Esophagus muscularis mucosa (tissue), 4 donors: ENCODE measurements at places on chromosomes 12 and 14. TPM values are rescaled to one million over a fixed set of nuclear protein-coding genes. Genes with fewer than 3 reads are reported as not detected.
A peak's percentile ranks its signal among the peaks of the same experiment; 100 is the strongest.

DNA sequence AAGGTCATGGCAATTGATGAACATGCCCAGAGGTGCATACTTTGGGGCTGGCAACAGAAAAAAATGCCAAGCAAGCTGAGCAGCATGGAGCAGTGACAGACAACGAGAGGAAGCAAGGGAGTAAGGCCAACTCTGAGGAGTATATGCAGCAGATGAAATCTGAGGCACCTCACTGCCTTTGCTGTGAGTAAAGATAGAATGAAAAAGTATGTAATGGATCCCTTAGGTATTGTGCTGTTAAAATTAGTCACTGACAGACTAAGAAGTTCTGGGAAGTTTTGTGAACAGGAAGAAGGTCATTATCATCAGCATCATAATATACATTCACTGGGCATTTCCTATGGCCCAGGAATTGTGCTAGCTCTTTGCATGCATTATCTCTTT, 269.9 kb downstream of the DUSP6 start:
- DNase-seq, result peak; percentile 3

Gene GZMH
- total RNA-seq, result 1.3 TPM

Gene CAPZA3
- total RNA-seq, result not detected

Gene IRAK3
- total RNA-seq, result 14.1 TPM

Gene GPR135
- 5.2 TPM for total RNA-seq

GRCh38 chr12:67080637-67081036, 188.5 kb upstream of the CAND1 start:
- no peak for DNase-seq

- DNase-seq, result no peak
These were observed 28.6 kb upstream of the PPM1H start for GRCh38 chr12:62963486-62964041.
